ENCODE measurements at places on chromosomes 4 and X.

- no peak for DNase-seq
These were observed 239.7 kb upstream of the PGRMC2 start for GRCh38 chr4:128527351-128527750.

GRCh38 chr4:125313497-125313896, 1.3 kb upstream of the FAT4 start:
- peak; percentile 77 for DNase-seq

DNA sequence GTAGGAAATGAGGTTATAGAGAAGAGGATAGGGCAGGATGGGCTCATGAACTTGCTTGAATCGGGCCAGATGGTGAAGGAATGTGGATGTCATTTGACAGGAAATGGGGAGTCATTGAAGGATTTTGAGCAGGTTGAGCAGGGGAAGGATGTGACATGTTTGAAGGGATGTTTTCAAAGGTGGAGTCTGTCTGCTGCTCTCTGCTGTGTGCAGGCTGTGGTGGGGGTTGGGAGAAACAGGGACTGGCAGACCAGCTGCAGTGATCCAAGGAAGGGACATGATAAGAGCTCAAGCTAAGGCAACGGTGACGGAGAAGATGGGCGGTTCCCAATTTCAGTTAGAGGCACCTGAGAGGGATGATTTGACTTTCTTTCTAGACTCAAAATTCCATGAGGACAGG, 14.0 kb upstream of the XPNPEP2 start:
- no peak for DNase-seq

- DNase-seq: no peak
These were observed 40.4 kb downstream of the USP11 start for GRCh38 chrX:47273011-47273730.

DNA sequence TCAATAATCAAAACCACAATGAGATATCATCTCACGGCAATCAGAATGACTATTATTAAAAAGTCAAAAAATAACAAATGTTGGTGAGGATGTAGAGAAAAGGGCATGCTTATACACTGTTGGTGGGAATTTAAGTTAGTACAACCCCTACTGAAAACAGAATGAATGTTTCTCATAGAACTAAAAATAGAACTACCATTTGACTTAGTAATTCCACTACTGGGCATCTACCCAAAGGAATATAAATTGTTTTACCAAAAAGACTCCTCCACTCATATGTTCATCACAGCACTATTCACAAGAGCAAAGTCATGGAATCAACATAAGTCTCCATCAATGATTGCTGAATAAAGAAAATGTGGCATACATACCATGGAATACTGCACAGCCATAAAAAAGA, 278.1 kb upstream of the ARSJ start:
- no peak for DNase-seq

- DNase-seq: peak; percentile 81
These were observed 411.9 kb upstream of the ACTRT1 start for GRCh38 chrX:128464116-128464515.

DNA sequence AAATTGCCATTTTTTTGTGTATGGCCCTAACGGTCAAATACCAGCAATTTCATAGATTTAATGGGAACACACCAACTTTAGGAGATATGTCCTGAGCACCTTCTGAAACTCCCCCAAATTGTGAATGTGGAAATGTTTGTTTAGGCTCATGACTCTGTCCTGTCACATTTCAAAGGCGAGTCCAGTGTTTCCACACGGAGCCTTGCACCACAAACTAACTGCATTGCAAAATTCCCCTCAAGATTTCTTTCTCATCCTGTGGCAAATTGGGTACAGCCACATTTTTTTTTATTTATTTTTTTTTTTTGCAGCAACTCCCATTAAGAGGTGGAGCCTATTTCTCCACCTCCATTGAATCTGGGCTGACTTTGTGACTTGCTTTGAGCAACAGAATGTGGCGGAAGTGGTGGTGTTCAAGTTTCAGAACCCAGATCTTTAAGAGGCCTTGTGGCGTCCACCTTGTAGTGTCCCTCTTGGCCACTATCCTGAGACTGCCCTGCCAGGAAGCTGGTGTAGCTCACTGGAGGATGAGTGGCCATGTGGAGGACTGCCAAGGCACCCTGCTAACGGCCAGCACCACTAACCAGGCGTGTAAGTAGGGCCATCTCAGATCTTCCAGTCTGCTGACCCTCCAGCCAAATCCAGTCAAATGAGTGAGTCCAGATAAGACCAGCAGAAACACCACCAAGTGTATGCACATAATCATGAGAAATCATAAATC, 172.4 kb upstream of the SCML1 start:
- DNase-seq: no peak

DNA sequence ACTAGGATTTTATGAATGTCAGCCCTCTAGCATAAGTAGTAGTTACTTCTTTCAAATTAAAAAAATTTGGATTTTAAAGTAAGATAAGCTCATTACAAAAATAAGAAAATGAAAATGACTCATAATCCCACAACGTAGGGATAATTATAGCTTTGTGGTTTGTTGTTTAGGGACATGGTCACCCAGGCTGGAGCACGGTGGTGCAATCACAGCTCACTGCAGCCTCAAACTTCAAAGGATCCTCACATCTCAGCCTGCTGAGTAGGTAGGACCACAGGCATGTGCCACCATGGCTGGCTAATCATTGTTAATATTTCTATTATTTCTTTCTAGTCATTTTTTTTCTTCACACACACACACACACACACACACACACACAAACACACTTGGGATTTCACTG, 57.6 kb downstream of the PLAC1 start:
- peak; percentile 3 for DNase-seq

GRCh38 chr4:78566834-78567499, 15.4 kb downstream of the ANXA3 start:
- no peak for DNase-seq

DNA sequence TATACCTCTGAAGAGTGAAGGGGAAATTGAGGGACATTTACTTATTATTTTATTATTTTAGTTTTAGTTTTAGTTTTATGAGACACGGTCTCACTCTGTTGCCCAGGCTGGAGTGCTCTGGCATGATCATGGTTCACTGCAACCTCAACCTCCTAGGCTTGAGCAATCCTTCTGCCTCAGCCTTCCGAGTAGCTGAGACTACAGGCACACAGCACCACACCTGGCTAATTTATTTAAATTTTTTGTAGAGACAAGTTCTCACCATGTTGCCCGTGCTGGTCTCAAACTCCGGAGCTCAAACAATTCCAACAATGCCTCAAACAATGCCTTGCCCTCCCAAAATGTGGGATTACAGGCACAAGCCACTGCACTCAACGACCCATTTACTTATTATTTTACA, 68.4 kb upstream of the BMP2K start:
- no peak for DNase-seq

All from bronchial epithelial cell (primary cell).